Sigmoid colon (tissue), 7 donors: ENCODE measurements at places on chromosomes 4 and X. TPM values are rescaled to one million over a fixed set of nuclear protein-coding genes. Genes with fewer than 3 reads are reported as not detected.
A peak's percentile ranks its signal among the peaks of the same experiment; 100 is the strongest.

The GLRB gene
- 14.5 TPM for total RNA-seq

The TEC gene
- total RNA-seq = 1.3 TPM

The SPATA4 gene
- total RNA-seq = 2.8 TPM

The TLR10 gene
- 0.16 TPM for total RNA-seq

The CENPVL1 gene
- not detected for total RNA-seq

GRCh38 chr4:95540227-95540626, 8.5 kb downstream of the UNC5C start:
- DNase-seq = no peak

DNA sequence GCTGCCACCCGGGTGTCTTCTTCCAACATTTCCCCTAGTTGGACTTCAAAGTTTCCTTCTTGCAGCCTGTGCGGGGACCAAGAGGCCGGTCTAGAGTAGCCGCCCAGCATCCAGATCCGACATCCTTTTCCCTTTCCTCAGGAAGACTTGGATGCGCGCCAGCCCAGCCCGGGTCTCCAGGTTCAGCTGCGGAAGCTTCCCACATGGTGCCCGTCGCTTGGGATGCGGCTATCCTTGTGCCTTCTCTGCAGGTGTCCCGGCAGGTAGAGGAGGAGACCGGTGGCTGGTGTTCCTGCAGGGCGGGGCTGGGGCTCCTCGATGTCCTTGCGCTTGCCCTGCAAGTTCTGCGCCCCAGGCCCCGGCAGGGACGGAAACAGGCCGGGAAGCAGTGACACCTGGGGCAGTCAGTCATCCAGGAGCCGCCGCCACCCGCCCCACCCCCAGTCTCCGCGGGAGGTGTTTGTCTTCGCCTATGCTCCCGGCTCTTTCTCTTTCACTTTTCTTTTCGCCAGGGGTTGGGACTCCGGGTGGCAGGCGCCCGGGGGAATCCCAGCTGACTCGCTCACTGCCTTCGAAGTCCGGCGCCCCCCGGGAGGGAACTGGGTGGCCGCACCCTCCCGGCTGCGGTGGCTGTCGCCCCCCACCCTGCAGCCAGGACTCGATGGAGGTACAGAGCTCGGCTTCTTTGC, at the start of gene IL15:
IL15 (plus strand) TSS at position 502 of the 689 bp plus-strand sequence. CDS start 82,882 bp downstream, outside the sequence.
- DNase-seq = peak; percentile 79

DNA sequence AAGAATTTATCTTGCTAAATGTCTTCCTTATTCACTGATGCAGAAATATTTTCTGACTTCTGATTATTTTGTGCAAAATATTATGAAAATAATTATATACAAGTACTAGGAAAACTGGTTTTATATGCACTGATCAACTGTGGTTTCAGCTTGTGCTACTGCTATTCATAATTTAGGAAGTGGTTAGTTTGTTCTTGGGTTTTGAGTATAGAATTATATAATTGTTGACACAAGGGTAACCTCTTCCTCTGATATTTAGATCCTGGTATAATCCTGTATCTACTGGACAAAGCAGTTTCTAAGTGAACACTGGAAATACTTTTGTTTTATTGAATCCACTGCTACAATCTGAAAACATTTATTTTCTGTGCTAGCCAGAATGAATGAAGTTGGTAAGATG, 182.8 kb downstream of the PDGFC start:
- DNase-seq = no peak

DNA sequence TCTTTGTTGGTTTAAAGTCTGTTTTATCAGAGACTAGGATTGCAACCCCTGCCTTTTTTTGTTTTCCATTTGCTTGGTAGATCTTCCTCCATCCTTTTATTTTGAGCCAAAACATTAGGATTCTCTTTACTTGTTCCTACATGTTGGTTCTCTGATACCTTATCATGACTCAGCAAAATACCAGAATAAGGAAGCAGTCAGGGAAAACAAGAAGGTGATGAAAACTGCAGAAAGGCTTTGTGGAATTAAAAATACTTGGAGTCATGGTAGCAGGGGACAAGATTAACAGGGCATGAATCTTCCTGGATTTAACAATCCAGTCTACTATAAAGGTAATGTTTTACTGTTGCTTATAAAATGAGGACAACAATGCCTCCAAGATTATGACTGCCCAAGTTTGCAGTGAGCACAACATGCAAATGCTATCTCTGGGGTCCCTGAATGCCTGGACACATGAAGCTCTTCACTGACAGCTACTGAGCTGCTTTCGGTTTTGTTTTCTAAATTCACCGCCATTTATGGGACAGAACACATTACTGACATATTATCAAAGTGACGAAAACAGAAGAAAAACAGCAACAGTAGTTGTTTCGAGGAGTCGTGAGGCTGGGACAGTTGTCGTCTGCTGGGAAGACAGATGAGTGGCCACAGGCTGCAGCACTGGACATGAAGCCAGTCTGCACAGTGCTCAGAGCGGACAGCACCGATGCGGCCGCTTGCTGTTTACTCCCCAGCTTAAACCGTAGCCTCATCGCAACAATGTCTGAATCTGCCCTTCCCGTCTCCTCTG, 174.5 kb upstream of the DKK2 start:
- no peak for DNase-seq

DNA sequence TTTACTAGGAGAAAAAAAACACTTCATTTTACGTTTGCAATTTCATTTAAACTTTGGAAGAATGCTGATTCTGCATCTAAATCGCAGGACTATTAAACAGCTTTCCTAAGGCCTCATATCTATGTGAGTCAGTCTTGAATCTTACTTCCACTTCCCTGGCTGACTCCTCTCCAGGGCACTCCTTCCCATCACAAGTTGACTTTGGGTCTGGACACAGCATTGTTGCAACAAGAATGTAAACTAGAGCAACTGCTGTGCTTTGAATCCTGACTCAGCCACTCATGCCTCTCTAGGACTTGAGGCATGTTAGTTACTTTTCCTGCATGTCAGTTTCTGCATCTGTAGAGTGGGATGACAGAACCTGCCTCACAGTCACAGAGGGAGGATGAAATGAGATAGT, 413.8 kb downstream of the FAT4 start:
- DNase-seq = no peak

GRCh38 chr4:74369855-74370254, 4.9 kb downstream of the EREG start:
- no peak for DNase-seq

DNA sequence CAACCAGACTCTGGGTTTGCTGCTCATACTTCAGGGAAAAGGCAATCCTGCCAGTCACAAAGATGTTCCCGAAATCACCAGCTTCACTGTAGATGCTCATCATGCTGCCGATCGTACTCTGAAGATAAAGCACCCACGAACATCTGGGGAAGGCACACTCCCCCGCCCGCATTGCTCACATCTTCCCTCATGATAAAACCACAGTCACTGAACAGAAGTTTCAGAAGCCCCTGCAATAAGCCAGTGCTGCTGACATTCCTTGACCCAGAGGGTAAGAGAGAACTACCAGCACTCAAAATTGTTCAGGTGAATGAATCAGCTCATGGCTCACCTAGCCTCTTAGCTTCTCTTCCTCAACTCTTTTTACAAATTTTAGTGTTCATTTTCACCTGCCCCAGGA, 43.1 kb downstream of the SRPX2 start:
- DNase-seq = no peak

- DNase-seq = peak; percentile 96
Measured at GRCh38 chr4:1011022-1011665, at the start of gene FGFRL1. FGFRL1 (plus strand) TSS chr4:1011626; CDS start chr4:1012486, 860 bp downstream.

- no peak for DNase-seq
Measured at GRCh38 chrX:151563449-151563848, at the start of gene PASD1. PASD1 (plus strand) TSS chrX:151563675; CDS start chrX:151601554, 37,879 bp downstream.

DNA sequence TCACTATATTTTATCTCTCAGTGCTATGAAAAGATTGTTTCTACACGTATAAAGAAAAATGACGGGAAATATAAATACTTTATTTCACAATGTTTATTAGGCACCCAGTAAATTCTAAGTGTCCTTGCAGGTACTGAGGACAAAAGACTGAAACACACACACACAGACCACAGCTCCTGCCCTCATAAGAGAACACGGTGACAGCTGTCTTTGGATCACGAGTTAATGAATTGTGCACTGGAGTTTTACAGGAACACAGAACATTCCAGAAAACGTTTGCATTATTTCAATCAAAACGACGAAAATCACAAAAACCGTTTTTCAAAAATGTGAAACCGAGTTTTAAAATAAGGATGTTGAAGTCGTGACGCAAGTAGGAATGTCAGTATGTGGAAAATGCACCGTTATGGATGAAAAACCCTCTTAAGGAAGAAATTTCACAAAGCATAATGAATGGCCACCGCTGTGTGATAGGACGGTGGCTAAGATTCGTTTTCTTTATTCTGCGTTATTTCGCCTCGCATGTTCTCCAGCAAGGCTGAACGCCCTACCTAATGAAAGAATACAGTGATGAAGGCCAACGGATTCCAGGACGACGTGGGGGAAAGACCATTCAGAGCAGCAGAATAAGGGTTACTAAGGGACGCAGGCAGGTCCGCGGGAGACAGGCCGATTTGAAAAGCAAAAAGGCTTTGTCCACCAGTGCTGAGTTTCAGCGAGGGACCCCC, 24.2 kb downstream of the FAM156A start:
- DNase-seq = no peak

DNA sequence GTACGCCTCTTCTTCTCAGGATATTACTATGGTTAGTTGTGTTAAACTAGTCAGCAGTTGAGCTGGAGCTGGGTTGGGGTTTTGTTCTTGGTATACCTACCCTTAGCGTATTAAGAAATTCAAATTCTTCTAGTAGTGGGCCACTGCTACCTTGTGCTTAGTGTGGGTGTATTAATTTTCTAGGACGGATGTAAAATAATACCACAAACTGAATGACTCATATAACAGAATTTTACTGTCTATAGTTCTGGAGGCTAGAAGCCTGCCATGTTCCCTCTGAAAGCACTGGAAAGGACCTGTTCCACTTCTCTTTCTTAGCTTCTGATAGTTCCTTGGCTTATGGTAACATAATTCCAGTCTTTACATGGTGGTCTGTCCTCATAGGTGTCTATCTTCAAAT, 1274.7 kb downstream of the ADGRL3 start:
- no peak for DNase-seq

DNA sequence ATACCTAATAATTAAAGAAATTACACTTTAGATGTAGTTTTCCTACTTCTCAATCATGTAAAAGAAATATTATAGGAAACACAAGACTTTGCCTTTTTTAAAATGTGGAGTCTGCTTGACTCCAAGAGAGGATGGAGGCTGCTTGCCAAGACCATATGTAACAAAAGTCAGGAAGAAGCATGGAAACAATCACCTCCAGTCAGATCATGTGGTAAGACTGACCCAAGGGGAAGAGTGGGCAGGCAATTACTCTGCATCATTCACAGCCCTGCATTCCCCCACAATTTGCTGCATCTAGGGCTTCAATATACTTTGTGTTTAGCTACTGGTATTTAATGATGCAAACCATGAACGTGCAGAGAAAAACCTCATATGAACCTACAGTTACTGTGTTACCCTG, 78.0 kb upstream of the RXFP1 start:
- DNase-seq = no peak

DNA sequence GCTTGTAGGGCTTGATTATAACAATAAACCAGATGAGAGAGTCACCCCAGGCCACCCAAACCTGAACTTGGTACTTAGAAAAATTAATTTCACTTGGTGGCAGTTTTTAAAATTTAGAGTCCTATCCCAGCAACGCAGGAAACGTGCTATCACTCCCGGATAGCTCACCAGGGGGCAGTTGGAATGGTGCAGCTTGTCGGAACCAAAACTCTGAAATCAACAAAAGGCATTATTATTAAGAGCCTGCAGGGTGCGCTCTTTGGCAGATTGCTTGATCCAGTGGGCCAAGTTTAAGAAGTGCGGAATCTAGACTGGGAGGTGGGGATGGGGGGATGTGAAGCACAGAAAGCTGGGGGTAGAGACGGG, 2.4 kb downstream of the FRAS1 start:
- peak; percentile 70 for DNase-seq
